ENCODE measurements at places on chromosomes 6 and 20.
A peak's percentile ranks its signal among the peaks of the same experiment; 100 is the strongest.

GRCh38 chr6:127272576-127272975 lies 5.9 kb downstream of the RNF146 start:
- no peak for DNase-seq

- peak; percentile 19 for DNase-seq
Measured at GRCh38 chr20:22312744-22313346, 271.5 kb downstream of the FOXA2 start.

GRCh38 chr6:89492025-89492640 lies 59.2 kb downstream of the ANKRD6 start:
- DNase-seq = no peak

DNA sequence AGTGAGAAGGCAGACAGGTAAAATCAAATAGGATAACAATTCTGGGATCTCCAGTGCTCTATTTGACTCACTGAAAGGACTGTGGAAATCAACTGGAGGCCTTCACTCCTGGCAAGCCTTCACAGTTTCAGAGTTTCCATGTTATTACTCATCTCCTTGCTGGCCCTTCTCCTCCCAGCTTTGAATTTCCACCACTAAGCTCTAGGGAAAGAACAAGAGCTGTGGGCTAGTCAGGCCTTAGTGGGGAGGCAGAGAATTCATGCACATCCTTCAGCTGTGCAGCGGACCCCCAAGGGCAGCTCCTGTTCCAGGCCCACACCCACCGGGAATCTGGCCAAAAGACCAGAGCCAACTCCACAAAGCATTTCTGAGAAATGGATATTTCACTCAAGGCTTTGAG lies 26.0 kb downstream of the MYLIP start:
- peak; percentile 66 for DNase-seq

DNA sequence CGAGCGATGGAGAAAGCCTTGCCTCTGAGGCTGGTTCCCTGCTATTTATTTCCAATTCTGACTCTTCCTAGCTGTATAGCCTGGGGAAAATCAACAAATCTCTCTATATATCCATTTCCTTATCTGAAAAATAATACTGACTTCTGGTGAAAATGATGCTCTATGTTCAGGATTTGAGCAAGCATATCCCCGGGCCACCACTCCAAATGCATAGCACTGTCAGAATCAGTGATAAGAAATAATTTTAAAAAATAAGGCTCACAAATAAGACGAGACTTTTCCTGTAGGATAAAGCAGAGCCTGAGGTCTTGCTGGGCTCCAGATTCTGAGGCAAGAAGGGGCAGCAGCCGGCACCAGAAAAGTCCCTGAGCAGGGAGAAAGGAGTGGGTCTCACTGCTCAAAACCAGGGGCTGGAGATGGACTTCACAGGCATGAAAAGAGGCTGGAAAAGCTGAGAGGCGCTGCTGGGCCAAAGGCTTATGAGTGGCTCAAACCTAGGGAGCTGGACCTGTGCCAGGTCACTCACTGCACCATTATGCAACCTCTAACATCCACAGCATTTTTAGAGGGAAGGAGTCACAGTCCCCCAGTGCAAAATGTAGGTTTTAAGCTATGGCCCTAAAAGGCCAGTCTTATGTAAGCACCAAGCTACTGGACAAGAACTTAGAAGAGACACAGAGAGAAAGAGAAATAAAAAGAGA lies 48.1 kb upstream of the SLC17A4 start:
- peak; percentile 62 for DNase-seq

DNA sequence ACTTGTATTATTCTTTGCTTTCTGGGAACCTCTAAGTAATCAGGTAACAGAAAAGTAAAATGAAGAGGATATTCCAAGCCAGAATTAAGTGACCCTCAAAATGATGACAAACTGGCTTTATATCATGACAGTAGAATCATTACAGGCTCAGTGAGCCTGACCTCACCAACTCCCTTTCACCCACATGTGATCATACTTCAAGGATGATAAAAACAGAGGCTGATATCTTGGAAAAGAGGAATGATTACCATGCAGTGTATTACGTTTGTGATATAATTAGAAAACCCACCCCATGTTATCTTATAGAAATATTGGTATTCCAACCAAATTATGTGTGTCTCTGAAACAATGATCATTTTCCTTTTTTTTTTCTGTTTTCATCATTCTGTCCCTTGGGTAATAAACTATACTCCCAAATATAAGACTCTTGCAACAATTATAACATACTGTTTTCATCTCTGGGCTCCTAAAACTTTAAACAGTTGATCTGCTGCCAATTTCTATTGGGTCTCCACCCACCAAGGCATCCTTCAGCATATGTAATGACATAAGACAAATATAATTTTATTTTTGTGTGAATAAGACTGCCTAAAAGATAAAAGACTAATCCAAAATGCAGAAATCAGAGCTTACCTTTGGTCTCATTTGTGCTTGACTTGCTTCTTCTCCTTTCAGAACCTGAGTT lies 115.7 kb downstream of the DST start:
- no peak for DNase-seq

- DNase-seq = no peak
Measured at GRCh38 chr20:7500231-7500663, 440.0 kb downstream of the HAO1 start.

GRCh38 chr6:128882991-128883611 lies at the start of gene LAMA2:
Gene LAMA2 (plus strand): TSS chr6:128883138. CDS start chr6:128883246, 108 bp downstream.
- DNase-seq = peak; percentile 62

DNA sequence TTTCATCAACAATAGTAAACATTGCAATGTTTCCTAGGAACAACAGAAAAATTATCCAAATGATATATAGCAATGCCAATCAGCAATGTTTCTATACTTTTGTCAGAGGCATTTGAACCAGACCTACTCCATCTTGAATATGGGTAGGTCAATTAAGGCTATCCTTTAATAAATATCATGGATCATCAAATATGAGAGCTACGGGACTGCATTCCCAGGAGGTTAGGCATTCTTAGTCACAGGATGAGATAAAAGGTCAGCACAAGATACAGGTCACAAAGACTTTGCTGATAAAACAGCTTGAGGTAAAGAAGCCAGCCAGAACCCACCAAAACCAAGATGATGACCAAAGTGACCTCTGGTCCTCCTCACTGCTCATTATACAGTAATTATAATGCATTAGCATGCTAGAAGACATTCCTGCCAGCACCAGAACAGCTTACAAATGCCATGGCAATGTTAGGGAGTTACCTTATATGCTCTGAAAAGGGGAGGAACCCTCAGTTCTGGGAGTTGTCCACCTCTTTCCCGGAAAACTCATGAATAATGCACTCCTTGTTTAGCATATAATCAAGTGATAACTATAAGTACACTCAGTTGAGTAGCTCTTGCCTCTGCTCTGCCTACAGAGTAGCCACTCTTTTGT lies 8.6 kb upstream of the SERPINB6 start:
- DNase-seq = peak; percentile 17

- no peak for DNase-seq
Measured at GRCh38 chr6:124557873-124558272, 404.4 kb upstream of the RNF217 start.

DNA sequence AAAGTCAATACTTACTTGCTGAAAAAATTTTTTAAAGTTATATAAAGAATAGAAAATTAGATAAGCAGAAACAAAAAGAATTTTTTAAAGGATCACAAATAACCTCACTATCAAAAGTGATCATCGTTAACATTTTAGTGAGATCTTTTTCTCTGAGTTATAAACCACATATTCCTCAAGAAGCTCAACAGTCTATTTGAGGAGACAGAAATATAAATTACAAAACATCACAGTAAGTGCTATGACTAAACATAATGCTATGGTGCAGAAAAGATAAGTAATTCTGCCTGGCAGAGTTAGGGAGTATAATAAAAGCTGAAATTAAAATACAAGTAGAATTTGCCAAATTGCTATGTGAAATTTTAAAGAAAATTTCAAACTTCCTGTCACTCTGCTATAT lies 226.7 kb downstream of the LMBRD1 start:
- DNase-seq = no peak

DNA sequence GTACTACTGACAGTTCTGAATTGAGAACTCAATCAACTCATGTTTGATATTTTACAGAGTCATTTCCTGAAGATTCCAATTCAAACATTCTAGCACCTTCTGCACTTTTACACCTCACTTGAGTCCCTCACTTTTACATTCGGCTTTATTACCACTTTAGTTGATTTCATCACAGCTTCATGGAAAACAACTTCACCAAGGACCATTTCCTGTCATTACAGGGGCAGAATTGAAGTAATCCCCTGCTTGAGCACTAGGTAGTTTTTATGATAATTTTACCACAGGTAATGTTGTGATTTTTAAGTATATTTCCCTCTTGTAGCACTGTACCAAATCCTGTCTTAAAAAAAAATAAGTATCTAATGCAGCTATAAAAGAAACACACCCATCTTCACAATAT lies 312.9 kb downstream of the BTBD9 start:
- no peak for DNase-seq

DNA sequence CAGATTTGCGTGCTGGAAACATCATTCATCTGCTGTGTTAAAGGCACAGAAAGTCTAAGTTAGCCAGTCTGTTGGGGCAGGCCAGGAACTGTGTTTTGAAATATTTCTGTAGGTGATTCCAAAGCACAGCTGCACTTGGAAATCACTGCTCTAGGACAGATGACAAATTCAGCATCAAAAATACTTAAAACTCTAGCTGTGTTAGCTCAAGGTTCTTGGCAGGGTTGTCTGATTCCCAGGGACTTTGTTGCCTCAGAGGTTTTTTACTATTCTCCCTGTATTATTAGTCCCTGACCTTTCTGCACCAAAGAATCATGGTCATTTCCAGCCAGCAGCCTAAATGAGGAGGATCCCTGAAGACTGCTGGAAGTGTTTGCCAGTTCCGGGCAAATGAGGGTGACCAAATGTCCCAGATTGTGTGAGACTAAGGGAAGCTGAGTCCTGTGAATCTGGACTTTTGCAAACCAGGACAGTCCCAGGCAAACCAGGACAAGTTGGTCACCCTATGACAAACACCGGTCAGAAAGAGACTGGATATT lies 84.3 kb upstream of the TMEM30A start:
- peak; percentile 53 for DNase-seq

GRCh38 chr20:20317621-20318364 lies 50.1 kb upstream of the INSM1 start:
- DNase-seq = no peak

- DNase-seq = peak; percentile 65
Measured at GRCh38 chr20:44704551-44704971, 10.6 kb upstream of the CCN5 start.

GRCh38 chr6:160030103-160030502 lies 61.2 kb downstream of the IGF2R start:
- DNase-seq = peak; percentile 89

- DNase-seq = no peak
Measured at GRCh38 chr6:43860285-43860684, 90.3 kb downstream of the VEGFA start.

GRCh38 chr6:52162940-52163908 lies 23.0 kb upstream of the IL17A start:
- DNase-seq = no peak

GRCh38 chr6:13643125-13643524 lies 28.0 kb downstream of the NOL7 start:
- no peak for DNase-seq

DNA sequence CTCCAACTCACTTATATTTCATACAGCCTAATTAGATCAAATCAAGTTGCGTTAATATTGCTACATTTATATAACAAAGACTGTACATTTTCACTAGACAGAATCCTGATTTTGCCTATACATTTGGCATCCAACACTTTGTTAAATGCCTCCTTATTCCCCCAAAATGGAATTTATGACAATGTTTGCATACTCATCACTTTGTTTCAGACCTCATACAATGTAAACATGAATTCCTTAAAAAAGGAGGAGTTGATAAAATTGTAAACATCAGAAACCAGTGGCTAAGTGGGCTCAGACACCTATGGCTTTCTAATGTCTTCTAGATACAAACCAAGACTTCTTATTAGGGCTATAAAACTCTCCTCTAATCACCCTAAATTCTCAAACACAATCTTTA lies 87.3 kb downstream of the CHD6 start:
- no peak for DNase-seq

DNA sequence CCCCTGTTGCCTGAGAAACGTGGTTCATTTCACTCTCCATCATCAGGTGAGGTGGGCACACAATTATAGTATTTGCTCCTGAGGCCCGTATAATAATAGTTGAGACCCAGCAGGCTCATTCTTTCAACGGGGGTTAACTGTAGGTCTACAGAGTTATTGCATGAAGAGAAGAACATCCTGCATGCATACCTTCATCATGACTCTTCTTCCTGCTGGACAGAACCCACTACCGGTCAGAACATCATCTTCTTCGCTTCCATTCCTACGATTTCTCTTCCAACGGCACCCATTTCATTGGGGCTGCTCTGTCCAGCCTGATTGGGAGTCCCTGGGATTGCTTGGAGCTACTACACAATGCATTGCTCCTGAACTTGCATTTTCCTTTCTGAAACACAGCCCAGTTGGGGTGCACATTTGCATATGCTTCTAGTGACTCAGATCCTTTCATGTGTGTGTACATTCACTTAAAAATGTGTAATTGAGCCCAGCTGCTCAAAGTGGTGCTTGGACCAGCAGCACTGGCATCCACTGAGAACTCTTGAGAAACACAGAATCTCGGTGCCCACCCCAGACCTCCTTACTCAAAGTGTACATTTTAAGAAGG lies 57.4 kb downstream of the SLC24A3 start:
- no peak for DNase-seq

- DNase-seq = no peak
Measured at GRCh38 chr6:41938590-41939175, 2.9 kb downstream of the CCND3 start.

GRCh38 chr20:32623667-32624157 lies 38.6 kb upstream of the NOL4L start:
- no peak for DNase-seq

GRCh38 chr6:168097221-168097620 lies 18.2 kb upstream of the FRMD1 start:
- no peak for DNase-seq
